Aorta (tissue), 5 donors: ENCODE measurements at places on chromosomes 4 and X. TPM values are rescaled to one million over a fixed set of nuclear protein-coding genes. Genes with fewer than 3 reads are reported as not detected.

- no peaks in the 10 kb centered on the region for H3K36me3 ChIP-seq
- no peaks in the 10 kb centered on the region for H3K4me1 ChIP-seq
- H3K27ac ChIP-seq: no peak overlapping the region
Observed at GRCh38 chr4:84634961-84635360, 52.0 kb downstream of the CDS1 start.

- H3K27me3 ChIP-seq: no peaks in the 10 kb centered on the region
- H3K36me3 ChIP-seq: no peaks in the 10 kb centered on the region
- H3K27ac ChIP-seq: no peak overlapping the region
- no peak for DNase-seq
- no peak overlapping the region for H3K4me3 ChIP-seq
- no peaks in the 10 kb centered on the region for H3K4me1 ChIP-seq
Observed at GRCh38 chr4:41728573-41728913, 20.0 kb downstream of the PHOX2B start.

DNA sequence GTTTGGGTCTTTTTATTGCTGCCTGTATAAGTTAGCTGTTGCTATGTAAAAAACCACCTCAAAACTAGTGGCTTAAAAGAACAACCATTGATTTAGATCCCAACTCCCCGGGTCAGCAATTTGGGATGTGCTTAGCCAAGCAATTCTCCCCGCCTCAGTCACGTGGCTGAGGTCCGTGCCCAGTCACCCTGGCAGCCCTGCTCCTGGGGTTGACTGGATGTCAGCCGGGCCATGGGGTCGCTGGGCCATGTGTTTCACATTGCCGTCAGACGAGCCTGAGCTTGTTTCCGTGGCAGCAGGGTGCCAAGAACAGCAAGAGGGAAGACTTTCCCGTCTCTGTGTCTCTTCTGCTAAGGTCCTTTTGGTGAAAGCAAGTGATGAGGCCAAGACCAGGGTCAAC is 345.7 kb upstream of the FAT1 start:
- no peaks in the 10 kb centered on the region for H3K4me1 ChIP-seq
- DNase-seq: peak; percentile 52
- no peak overlapping the region for H3K4me3 ChIP-seq
- no peaks in the 10 kb centered on the region for H3K27me3 ChIP-seq

DNA sequence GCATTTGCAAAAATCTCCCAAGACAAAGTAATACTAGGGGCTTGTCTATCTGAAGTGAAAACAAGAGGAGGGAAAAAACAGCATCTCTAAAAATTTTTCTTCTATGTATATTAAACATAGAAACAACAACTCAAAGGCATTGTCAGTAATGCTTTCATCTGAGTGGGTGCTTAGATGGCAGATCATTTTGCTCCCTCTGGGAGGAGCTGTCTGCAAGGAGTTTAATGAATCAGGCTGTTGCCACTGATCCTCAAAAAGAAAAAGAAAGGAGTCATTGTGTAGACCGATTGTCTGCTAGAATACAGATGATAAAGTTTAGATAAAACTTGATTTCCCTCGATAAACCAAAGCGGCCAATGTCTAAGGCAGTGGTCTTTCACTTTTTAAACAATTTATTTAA is 49.7 kb upstream of the KLHL8 start:
- no peaks in the 10 kb centered on the region for H3K36me3 ChIP-seq
- H3K27me3 ChIP-seq: no peaks in the 10 kb centered on the region
- H3K4me1 ChIP-seq: no peaks in the 10 kb centered on the region
- no peak for DNase-seq
- H3K4me3 ChIP-seq: no peak overlapping the region

ATG4A gene
- 13.8 TPM for polyA plus RNA-seq

TEC gene
- 2.2 TPM for polyA plus RNA-seq
